ENCODE measurements at places on chromosomes 11 and 22.

DNA sequence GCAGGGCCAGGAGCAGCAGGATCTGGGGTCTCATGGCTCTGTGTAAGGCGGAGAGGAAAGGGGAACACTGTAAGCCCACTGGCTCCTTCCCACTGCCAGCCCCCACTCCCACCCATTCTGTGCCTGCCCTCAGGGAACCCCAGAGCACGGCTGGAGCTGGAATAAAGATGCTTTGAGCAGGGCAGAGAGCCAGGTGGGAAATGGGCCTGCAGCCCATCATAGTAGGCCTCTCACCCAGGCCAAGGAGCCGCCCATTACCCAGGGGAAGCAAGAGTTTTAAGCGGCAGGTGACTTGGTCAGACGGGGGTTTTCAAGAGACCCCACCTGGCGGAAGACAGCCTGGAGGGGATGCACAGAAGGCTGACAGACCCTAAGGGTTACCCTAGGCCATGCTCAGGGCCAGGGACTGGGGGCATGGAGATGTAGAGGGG lies 4.6 kb downstream of the LRRC32 start:
- DNase-seq: no peak

- no peak for DNase-seq
Measured at GRCh38 chr11:120196826-120197225, 14.0 kb upstream of the OAF start.

DNA sequence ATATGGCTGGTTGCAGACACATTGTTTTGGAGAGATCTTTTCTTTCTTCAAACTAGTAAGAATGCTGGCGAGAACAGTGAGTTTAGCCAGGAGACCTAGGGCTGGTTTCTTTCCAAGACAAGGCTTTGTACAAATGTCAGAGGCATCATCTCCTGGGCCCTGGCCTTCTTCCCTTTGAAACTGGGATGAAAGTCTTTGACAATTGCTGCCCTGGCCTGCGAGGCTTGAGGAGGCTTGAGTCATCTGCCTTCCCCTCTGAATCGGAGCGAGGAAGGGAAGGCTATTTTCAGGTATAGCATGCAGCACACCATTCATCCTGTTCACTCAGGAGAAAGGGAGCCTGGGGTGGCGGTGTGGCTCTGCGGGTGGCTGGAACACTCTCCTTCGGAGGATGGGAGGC lies 21.5 kb upstream of the PARVG start:
- DNase-seq: no peak

GRCh38 chr22:45680932-45681700 lies 9.5 kb downstream of the ATXN10 start:
- DNase-seq: no peak

DNA sequence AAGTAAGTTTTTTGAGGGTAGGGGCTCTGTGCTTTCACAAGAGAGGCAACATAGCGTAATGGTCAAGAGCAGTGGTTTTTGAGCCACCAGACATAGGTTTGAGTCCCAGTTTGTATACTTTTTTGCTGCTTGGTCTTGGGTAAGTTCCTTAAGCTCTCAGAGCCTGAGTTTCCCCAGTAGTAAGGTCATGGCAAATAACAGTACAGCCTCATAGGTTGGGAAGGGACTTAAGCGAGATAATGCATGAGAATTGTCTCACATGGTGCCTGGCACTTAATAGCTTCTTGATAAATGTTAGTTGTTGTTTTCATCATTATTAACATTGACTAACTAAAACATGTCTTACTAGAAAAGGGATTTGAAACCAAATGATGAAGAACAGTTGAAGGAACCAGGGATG lies 83.1 kb downstream of the ARFGAP2 start:
- DNase-seq: no peak

Measured in CD4-positive, alpha-beta T cell treated with Interleukin-2 at 100 ng/mL for 4 hours (primary cell).